ENCODE measurements at places on chromosomes 2 and 18.

GRCh38 chr2:122323927-122324326, 568.5 kb downstream of the TSN start:
- no peak for DNase-seq

DNA sequence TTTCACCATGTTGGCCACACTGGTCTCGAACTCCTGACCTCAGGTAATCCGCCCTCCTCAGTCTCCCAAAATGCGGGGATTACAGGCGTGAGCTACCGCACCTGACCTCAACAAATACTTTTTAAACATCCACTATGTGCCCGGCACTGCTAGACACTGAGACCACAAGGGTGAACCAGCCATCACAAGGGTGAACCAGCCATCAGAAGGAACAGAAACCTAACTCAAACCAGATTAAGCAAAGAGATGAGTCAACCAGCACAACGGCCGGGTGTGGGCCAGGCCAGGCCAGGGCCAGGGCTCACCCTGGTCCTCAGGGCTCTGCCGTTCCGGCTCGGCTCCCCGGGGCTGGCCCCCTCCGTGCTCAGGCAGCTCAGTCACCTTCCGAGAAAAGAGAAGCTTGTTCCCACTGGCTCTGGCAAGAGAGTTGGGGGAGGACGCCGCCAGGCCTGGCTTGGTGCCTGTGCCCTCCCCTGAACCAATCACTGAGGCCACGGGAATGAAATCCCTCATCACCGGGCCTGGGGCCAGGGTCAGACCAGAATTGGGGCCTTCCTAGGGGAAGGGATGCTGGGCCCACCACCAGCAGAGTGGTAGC, 4.4 kb downstream of the TEX44 start:
- no peak for DNase-seq

DNA sequence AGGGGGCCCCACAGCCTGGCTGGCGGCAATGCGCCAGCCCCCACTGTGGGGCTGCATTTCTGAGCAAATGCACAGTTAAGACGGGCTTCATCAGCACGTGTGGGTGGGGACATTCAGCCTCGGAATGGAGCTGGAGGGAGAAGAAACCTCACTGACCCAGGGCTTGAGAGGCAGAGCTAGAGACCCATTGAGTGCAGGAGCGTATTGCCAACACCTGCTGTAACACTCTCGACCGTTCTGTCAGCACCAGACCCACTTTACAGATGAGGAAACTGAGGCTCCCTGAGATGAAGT, 200.9 kb upstream of the RAB6C start:
- no peak for DNase-seq

- DNase-seq: no peak
These were observed 9.2 kb upstream of the KYNU start for GRCh38 chr2:142868229-142868762.

- DNase-seq: no peak
These were observed 107.1 kb downstream of the CSRNP3 start for GRCh38 chr2:165576409-165577154.

- DNase-seq: no peak
These were observed 232.4 kb downstream of the CALCRL start for GRCh38 chr2:187215532-187216240.
